ENCODE measurements at places on chromosomes 2 and 18.

DNA sequence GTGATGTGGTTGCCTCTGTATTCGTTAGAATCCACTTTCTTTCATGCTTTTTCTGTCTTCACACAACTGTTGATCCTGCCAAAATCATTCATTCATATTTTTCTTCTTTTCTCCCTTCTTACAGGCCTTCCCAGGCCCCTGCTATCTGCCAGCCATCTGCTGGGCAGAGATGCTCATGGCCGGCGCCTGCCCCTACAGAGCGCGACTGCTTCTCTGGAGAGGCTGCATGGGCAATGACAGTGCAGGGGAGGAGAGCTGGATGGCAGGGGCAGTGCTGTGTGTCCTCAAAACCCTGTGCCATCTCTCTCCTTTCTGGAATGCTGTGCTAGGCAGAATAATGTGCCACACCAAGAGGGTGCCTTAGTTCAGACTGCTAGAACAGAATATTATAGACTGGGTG is 125.2 kb downstream of the INHBB start:
- no peak for DNase-seq

DNA sequence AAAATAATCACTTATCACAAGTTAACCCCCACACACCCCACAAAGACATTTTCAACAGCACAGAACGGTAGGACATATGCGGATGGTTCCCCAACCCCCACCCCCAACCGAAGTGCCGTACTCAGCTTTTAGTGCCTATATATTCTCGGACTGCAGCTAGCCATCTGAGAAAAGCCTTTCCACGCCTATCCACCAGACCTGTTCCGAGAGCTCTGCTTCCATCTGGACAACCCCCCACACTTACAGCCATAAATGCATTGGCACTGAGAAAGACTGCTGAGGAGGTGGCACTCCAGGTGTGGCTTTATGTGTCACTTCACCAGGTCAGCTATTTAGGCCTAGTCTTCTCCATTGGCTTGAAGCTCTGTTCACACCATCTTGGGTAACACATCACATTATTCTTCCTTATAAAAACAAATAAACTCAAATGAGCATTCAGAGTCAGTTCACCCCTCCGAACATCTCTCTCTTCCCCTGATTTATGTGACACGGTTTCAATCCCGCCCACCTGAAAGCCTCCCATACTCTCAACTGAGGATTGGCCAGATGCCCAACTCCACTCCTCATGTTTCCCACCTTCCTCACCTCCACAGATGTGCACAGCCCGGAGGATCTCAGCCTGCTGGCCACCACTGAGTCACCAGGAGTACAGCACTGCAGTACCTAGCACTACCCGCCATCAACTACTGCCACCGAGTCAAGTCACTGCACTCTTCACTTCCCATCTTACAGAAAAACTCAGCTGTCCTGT is 127.4 kb downstream of the CACNB4 start:
- DNase-seq, result no peak

- no peak for DNase-seq
These were observed 100.2 kb downstream of the ARHGAP15 start for GRCh38 chr2:143229411-143229810.

GRCh38 chr18:25710981-25711380 is 359.0 kb upstream of the ZNF521 start:
- no peak for DNase-seq

DNA sequence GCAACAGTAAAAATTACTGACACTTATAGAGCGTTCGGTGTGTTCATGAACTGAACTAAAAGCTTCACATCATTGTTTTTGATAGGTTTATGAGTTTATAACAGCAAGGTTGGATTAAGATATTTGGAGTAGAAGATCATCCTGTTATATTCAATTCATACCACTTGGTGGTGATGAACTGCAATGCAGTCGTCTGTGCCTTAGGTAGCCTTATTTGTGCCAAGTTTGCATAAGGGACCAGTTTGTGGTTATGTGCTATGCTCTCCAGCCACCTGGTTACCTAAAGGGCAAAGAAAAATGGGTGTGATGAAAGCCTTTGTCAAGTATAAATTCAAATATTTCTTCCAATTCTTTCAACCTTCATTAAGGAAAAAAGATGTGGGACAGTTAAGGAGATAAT is 150.9 kb upstream of the KCNH7 start:
- no peak for DNase-seq

DNA sequence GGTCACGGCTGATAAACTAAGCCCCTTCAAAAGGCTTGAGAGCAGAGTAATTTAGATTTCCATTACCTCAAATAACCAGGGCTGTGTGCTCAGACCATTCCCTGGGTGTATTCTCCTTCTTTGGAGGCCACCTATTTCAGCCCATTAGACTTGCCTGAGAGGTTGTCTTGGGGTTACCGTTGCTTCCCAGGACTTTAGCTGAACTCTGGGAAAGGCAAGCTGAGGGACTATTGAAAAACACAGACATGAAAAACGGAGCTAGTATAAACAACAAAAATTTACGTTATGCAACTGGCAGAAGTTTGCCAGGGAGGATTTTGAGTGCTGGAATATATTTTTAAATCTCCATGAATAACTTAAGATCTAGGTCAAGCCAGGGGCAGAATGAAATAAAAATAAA is 561.0 kb upstream of the TNP1 start:
- DNase-seq, result no peak

GRCh38 chr2:126889496-126890135 is 9.1 kb upstream of the TEX51 start:
- no peak for DNase-seq

DNA sequence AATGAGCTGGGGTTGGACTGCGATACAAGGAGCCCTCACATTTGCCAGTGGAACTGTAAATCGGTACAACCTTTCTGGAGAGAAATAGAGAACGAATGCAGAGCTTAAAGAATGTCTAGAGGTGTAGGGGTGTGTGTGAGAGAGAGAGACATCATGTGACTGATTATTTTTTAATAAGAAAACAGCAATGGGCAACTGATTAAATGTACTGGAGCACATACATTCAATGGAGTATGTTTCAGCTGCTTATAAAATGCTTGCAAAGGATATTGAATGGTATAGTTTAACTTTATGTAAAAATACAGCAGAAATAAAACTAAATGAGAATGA is 391 bp upstream of the TMEM17 start:
- no peak for DNase-seq

GRCh38 chr2:165193178-165193777 is 10.6 kb downstream of the SCN3A start:
- DNase-seq, result no peak

- peak; percentile 51 for DNase-seq
These were observed 9.4 kb downstream of the KHK start for GRCh38 chr2:27095745-27096651.

DNA sequence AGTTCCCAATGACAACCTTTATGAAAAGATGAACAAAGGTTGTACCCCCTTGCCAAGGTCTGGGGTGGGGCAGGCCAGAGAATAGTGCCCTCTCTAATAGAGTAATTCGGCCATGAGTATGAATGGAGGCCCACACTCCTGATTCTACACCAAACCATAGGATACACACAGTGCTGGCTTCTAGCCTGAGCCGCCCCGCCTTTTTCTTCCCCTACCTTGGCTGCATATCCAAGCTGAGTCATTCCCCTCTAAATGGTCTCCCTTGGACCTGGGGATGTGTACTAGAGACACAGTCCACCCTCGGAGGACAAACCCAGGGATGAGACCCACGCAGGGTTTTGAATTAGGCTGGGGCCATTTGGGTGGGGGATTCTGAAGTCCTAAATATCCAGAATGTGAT is 107.2 kb upstream of the CAPN13 start:
- DNase-seq, result no peak

DNA sequence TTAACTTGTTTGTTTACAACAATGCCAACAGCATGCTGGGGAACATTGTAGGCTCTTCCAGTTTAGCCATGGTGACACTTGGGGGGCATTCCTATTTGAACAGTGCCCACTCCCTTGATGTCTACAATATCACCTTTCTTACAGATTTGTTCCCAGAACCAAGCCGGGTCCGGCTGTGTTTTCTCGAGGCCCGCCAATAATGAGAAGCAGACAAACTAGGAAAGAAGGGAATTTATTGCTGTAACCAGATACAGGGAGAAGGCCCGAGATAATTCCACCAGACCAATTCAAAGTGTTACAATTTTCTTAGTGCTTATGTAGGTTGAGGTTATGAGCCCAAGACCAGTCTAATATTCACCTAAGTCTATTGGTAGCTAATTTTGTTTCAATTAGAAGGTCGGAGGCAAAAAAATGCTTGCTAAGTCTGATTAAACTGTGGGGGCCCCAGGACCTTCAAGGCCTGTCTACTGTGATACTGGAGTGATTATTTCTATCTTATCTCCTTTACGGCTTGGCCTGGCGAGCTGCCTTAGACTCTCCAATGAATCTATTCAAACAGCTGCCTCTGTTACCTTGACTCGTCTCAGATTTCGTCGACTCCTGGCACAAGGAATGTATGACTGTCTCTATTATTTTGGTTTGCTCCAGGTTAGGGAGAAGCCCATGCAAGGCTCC is 59.1 kb upstream of the PSME4 start:
- DNase-seq, result no peak

GRCh38 chr2:204268971-204269370 is 276.3 kb upstream of the PARD3B start:
- DNase-seq, result no peak

GRCh38 chr2:58660046-58660445 is 418.9 kb upstream of the FANCL start:
- DNase-seq, result no peak

GRCh38 chr2:9748577-9748976 is 94.7 kb upstream of the TAF1B start:
- DNase-seq, result no peak

DNA sequence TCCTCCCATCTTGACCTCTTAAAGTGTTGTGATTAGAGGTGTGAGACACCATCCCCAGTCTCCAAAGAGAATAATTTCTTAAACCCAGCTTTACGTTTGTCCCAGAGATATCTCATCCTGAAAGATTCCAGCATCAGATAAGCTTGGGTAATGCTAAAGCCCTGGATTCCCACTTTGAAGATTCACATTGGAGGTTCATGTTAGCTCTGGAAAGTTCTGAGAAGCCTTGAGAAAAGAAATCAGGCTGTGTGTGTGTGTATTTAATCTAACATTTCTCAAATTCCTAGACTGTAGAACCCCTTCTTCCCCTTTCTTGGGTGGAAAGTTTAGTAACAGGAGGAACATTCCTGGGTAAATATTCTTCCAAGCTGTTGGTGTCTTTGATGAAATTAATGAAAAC is 18.0 kb downstream of the ZNF532 start:
- no peak for DNase-seq

GRCh38 chr18:8681196-8681595 is 24.2 kb upstream of the MTCL1 start:
- DNase-seq, result no peak

DNA sequence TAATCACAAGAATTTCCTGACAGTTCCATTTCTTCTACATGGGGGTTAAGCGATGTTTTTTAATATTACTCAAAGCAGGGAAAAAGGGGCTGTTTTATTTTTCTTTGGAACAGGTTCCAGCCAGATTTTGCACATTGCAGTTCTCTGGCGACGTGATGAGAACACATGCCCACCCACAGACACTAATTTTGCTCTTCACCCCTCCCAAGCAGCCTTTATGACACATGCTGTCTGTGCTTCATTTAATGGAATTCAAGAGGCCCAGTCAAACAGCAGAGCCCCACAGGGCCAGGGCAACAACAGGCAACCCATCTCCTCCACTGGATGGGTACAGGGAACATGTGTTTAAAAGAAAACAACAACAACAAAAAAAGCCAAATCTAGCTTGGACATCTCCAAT is 70.8 kb downstream of the SPRED2 start:
- DNase-seq, result no peak

DNA sequence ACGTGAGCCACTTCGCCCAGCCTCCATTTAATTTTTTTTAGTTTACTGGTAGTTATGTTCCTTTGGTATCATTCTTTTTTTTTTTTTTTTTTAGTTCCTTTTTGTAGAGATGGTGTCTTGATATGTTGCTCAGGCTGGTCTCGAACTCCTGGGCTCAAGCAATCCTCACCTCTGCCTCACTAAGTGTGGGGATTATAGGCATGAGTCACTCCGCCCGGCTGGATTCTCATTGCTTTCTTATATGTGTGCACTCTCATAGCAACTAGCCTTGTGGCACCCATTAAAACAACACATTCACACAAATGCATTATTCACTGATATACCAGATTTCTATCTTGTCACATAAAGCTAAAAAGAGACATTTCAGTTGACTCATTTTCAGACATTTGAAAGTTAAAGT is 4.2 kb downstream of the TTC27 start:
- no peak for DNase-seq

DNA sequence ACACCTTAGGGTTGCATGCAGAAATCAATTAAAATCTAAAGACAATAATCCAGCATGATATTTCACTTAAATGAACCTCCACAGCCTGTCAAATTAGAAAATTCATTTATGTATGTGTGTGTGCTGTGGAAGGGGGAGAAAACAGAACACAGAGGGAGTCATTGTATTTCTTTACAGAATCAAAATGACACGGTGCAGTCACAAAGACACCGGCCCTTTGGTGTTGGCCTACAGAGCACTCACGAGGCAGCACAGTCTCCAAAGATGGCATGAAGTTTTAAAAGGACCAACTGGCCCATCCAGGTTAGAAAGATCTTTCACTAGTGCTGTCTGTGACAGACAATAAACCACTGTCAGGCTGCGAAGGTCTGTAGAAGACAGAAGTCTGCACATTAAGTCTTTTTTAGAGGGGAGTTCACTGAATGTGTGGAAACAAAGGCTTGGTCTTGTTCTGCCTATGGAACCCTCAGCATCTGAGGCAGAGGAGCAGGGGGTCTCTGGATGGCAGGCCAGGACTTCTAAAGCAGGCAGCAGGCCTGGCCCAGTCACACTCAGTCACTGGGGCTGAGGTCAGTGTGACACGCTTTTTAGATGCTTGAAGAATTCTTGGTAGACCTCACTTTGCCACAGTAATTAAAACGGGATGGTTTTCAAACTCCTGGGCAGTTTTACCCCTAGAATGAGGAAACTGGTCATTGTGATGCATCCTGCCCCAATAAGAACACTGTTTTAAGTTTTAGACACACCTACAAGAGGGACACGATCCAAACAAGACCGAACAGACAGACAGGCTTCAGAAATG is 184.9 kb downstream of the AFF3 start:
- DNase-seq, result no peak

DNA sequence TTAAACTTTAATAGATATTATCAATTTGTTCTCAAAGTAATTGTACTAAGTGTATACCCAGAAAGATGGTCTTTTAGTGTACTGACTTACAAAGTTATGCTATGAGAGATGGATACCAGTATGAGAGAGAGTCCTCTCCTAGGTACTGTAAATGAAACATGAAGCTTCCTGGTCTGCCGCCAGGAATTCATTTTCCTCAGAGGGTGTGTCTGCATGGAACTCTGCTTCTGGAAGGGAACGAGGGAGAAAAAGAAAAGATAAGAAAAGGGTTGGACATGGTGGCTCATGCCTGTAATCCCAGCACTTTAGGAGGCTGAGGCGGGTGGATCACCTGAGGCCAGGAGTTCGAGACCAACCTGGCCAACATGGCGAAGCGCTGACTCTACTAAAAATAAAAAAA is 2.2 kb upstream of the SSB start:
- no peak for DNase-seq

GRCh38 chr2:224658780-224659405 is 57.3 kb downstream of the CCDC195 start:
- no peak for DNase-seq

- peak; percentile 42 for DNase-seq
These were observed 141.1 kb downstream of the HDAC4 start for GRCh38 chr2:239259603-239260298.

- DNase-seq, result no peak
These were observed 108.4 kb upstream of the ODC1 start for GRCh38 chr2:10556271-10557140.

All from CD4-positive, alpha-beta T cell treated with Interleukin-4 for 1 hour (primary cell).